Natural killer cell (primary cell): ENCODE measurements at places on chromosomes 1 and 21. TPM values are rescaled to one million over a fixed set of nuclear protein-coding genes. Genes with fewer than 3 reads are reported as not detected.

GRCh38 chr1:232340446-232340845, 289.5 kb downstream of the SIPA1L2 start:
- no peak for DNase-seq

GRCh38 chr1:38826262-38826661, 33.3 kb downstream of the RRAGC start:
- DNase-seq: no peak

DNA sequence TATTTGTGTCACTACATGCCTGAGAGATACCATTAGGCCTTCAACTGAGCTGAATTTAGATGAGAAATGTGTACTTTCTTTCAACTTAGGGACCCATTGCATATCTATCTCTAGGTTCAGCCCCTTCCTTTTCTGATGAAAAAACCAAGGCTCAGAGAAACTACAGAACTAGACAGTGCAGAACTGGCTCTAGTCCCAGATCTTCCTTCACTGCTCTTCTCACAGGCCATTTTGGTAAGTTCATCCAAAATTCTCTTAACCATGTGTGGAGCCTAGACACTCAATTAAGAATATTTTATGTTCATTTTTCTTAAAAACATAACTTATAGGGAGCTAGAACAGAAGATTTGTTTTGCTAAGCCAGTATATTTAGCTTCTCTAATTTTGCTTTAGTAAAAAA, 128.9 kb downstream of the ASTN1 start:
- no peak for DNase-seq

DNA sequence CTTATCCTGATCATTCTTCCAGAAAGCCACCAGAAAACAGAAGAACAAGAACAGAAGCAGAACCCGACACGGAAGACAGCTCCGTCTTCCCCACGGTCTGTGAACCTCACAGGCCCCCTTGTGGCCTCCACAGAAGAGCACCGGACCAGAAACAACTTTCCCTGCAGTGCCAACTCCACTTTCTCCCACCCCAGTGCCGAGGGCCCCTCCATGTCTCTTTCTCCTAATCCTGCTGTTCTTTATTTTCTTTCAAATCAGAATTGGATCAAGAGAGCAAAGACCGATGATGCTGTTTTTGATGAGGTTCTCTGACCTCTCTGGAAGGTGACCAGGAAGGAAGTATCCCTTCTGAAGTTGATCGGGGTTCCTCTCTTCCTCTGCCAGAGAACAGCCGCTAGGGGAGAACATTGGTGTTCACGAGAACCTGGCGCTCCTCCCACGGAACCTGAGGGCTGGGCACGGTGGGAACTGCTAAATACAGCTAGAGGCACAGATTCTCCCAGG, 58.9 kb upstream of the CTTNBP2NL start:
- DNase-seq: peak; percentile 41

DNA sequence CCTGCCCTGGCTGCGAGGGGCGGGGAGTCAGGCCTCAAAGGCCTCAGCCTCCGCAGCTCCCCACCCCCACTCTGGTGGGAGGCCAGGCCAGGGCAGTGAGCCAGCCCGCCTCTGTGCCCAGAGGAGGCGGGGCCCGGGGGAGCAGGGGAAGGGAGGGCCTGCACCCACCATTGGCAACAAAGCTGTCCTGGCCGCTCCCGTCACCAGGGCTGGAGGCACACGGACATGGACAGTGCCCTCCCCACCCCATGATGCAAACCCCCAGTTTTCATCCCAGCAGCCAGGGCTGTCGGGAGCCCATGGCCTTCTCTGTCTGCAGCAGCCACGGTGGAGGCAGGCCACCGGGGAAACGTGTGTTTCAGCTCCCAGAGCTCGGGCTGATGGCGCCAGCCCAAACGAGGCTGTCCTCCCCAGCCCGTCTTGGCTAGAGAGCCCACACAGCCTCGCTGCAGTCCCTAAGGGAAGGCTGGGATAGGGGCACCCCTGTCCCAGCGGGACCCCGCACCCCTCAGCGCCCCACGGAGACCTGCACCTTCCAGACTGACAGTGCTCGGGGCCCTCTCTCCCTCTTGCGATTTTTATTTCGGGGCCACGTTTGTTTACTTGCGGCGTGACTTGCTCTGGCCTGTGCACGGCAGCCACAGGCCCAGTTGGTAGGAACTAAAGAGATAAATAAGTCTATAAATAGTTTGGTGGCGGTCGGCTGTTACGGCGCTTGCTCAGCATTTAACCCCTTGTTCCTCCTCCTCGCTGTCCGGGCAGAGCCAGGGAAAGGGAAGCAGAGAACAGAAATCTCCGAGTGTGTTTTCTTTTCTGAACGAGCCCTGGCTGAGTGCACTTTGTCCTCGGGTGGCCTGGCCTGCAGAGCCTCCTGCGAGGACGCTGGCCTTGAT, 101.8 kb downstream of the PRDM16 start:
- DNase-seq: no peak

- no peak for DNase-seq
Observed at GRCh38 chr1:3695326-3696217, 43.3 kb downstream of the TP73 start.

DNA sequence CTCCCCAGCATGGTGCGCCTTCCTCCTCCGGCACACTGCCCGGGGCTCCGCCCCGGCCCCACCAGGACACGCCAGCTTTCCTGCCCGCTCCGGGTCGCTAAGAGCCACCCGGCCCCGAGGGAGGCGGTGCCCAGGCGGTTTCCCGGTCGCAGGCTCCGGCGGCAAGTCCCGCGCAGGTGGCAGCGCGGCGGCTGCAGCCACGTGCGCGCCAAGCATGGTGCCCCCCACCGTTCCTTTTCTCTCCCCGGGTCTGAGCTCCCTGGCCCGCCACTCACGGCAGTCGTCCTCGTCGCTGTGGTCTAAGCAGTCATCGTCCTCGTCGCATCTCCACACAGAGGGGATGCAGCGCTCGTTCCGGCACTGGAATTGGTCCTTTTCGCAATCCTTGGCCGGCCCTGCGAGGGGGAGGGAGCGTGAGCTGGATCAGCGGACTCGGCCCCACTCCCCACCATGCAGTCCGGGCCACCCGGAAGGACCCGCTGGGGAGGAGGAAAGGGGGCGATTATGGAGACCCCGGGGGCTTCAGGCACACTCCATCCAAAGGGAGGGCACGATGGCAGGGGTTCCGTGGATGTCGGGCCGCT, 1.2 kb downstream of the LRP8 start:
- no peak for DNase-seq

- no peak for DNase-seq
Observed at GRCh38 chr1:70820396-70820795, 227.2 kb downstream of the PTGER3 start.

DNA sequence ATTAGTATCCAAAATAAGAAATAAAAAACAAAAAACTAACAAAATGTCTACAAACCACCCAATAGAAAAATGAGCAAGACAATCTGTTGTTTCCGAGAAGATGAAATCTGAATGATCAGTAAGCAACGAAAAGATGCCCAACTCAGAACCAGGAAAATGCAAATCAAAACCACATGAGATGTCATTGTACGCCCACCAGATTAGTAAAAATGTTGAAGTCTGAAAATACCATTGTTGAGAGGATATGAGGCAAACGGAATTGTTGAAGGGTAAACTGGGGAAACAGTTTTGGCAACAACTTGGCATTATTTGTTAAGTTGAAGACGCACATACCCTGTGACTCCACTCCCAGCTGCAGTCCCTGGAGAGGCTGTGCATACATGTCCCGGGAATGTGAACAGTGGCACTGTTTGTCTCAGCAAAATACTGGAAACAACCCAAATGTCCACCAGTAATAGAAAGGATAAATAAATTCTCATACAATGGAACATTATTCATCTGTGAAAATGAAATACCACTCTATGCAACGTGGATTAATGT, 10.6 kb downstream of the ZBTB17 start:
- no peak for DNase-seq

GRCh38 chr1:109969146-109969829, 15.3 kb upstream of the AHCYL1 start:
- DNase-seq: no peak

DNA sequence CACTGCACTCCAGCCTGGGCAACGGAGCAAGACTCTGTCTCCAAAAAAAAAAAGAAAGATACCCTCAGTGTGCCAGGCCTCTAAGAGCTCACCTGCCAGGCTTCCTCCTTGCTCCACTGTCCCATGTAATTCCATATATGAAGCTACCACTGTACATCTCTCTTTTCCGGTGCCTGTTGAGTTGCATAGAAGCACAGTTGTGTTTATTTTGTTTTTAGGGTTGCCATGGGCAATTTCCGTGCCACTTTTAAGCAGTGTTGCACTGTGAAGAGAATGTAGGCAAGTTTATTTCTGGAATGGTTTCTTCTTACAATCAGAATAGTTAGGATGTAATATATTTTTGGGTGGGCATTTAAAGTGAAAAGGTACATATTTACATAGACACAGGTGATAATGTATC, 23.3 kb downstream of the MR1 start:
- DNase-seq: no peak

GRCh38 chr1:233640179-233640578, 26.3 kb downstream of the KCNK1 start:
- DNase-seq: no peak

GRCh38 chr1:11708554-11709350, 17.2 kb downstream of the DRAXIN start:
- no peak for DNase-seq

DNA sequence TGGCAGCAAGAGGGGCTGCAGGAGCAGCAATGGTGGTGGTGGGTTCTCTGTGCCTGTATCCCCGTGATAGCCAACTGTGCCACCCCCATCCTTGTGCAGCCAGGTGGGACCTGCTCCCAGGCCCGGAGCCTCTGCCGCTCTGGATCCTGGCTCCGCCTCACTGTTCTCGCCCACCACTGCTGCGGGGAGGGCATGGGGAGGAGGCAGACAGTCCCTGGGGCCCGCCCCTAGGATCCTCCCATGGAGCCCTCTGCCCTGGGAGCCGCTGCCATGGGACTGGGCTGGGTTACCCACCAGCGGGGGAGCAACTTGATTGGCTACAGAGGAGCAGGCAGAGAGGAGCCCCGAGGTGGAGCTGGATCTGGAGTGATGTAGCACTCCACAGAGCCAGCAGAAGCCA, 31.6 kb downstream of the CD1D start:
- DNase-seq: no peak

- DNase-seq: no peak
Observed at GRCh38 chr1:96253246-96254035, 468.1 kb upstream of the PTBP2 start.

DNA sequence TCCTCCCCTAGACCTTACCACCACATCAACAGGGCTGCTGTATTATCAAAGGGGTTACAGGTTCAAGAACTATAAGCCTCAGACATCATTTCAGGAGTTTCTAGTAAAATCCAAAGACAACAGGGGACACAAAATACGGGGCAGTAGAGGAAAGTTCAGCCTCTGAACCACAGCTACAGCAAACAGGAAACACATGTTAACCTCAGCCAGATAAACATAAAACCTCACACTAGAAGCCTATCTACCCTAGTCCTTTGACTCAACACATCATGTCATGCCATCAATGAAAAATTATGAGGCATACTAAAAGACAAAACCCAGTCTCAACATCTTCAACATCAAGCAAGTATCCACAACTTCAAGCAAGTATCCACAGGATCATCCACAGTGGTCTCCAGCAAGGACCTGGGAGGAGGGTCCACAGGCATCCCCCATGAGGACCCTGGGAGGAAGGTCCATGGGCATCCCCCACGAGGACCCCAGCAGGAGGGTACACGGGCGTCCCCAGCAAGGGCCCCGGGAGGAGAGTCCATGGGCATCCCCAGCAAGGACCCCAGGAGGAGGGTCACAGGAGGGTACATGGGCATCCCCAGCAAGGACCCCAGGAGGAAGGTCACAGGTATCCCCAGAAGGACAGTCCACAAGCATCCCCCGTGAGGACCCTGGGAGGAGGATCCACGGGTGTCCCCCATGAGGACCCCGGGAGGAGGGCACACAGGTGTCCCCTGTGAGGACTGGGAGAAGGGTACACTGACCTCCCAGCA, 440.0 kb downstream of the MATN1 start:
- peak; percentile 18 for DNase-seq

GRCh38 chr1:152461544-152461943, 47.5 kb upstream of the CRNN start:
- DNase-seq: peak; percentile 51

DNA sequence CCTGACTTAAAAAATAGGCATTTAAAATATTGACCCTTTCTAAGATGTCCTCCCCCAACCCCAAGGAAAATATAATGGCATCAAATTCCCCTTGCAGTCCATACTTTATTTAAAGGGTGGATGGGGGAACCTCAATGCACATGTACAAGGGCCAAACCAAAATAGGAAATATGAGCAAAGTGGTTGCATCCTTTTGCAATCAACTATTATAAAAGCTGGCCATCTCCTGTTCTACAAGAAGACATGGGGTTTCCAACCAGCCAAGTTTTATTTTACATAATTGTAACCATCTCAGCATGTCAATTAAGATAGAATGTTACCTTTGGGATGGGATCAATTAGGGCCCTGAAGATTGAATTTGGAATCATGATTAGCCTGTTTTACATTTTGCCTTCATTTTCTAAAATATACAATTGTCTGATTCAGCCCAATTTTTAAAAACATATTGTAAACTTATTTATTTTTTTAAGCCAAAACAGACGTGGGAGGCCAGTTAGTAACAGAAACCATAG, 146.7 kb upstream of the NFIA start:
- DNase-seq: no peak

- no peak for DNase-seq
Observed at GRCh38 chr1:181181792-181182585, 93.5 kb downstream of the IER5 start.

DNA sequence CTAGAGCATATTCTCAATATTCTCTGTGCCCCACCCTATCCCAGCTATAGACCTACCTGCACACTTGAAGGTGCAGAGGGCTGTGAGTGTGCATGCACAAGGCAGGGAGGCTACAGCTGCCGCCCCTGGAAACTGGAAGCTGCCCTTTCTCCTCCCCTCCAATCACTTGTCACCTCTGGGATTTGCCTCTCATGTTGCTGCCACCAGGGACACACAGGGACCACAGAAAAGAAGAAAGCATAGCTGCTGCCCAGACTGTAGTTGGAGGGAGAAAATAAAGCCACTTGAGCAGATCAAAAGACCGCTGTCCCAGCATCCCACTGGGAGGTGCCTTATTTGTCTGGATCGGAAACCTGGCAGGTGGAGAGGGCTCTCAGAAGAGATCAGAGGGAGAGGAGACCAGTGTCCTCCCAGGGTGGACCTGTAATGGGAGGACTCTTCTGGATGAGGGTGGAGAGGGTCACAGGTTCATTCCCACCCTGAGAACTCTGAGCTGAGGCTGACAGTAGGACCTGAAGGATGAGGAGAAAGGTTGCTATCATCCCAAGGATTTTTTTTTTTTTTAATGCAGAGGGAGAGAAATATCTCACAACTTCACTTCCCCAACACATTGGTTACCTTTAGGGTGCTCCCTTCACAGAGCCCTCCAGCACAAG, 7.6 kb upstream of the INPP5B start:
- no peak for DNase-seq

GRCh38 chr1:22918644-22919043, 54.0 kb downstream of the LACTBL1 start:
- no peak for DNase-seq

Gene ADAMTS5
- total RNA-seq: not detected

Gene APCS
- total RNA-seq: not detected

Gene HES2
- not detected for total RNA-seq

Gene LIN9
- total RNA-seq: 2.9 TPM

Gene CLIC6
- not detected for total RNA-seq

Gene LAMC1
- 0.33 TPM for total RNA-seq

Gene MYBPH
- not detected for total RNA-seq

Gene RIMKLA
- 0.13 TPM for total RNA-seq

Gene MYOM3
- total RNA-seq: not detected

Gene SARS1
- total RNA-seq: 106 TPM

Gene CRNN
- total RNA-seq: not detected

Gene C1orf210
- not detected for total RNA-seq
